ENCODE measurements at places on chromosomes 7 and 10.

- no peak for DNase-seq
Measured at GRCh38 chr7:45626441-45627430, 52.6 kb downstream of the ADCY1 start.

DNA sequence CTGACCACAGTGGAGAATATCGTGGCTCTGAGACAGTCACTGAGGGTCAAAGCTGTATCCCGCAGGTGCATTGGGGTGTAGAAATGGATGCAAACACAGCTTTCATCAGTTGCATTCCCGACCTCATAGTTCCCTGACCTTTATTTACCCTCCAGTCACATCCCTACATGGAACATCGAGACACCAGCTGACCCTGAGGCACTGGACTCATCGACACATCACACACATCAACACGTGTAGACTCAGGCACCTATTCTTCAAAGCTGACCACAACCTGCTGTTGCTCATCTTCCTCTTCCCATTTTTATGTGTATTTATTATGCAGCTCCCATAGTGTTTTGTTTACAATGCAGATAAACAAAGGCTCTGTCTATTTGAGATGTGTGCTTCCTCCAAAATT is 396.9 kb upstream of the NRP1 start:
- DNase-seq: no peak

DNA sequence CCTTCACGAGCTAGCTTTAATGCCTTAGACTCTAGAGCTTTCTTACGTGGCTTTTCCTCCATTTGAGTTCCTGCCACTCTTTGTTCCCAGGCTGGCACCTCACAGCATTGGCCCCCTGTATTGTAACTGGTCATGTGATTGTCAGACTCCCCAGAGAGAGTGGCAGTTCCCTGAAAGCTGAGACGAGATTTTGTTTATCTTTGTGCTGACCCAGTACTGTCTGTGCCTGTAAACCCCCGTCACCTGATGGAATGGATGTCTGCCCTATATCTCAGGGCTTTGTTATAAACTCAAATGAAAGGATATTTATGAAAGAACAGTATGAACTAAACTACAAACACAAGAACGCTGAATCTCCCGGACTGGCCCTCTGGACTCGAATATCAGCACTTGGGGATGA is 13.0 kb downstream of the NOBOX start:
- no peak for DNase-seq

GRCh38 chr10:47370878-47371277 is 13.2 kb downstream of the ZNF488 start:
- DNase-seq: no peak

DNA sequence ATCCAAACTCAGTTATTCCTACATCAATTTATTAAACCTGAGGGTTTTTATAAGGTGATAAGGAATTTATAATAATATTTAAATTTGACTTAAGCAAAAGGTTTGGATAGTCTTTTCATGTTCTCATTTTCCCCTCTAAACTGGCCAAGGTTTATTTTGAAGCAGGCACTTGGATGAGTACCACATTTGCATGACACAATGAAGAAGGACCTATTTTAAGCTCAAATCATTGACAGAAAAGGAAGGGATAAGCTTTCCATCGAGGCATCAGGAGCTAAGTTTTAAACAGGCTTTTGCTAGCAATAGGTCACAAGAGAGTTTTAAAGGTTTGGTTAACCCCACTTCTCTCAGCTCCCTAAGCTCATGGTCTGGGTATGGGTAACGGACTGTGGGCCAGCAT is 28.7 kb upstream of the FAM13C start:
- DNase-seq: no peak

DNA sequence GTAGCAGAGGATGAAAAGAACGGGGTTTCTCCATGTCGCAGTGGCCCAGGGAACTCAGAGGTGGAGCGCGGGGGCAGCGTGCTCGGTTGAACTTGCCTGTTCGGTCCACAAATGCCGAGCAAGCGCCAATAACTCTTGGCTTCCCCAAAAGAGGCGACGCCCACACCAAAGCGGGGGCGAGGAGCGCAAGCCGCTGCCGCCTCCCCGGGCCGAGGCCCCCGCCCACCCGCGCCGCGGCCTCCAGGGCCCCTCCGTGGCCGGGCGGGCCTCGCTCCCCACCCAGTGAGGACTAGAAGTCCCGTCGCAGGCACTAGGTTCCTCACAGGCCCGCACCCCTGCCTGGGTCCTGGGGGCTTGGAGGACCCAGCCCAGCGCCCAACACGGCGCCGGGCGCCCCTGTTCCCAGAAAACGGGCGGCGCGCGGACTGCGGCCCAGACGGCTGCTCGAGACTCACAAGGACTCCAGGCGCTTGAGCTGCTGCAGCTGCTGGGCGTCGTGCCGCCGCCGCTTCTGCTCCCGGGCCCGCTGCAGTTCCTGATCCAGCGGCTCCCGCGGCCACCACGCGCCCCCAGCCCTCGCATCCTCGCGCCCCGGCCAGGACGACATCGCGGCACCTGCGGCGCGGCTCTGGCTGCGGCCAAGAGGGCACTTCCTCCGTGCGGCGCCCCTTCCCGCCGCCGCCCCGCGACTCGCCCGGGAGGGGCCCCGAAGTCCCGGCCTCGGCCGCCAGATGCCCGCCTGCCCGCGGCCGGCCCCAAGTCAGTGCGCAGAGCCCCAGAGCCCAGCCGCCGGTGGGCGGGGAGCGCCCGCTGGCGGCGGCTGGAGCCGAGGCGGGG is 14.6 kb upstream of the FKBP9 start:
- peak; percentile 80 for DNase-seq

- no peak for DNase-seq
Measured at GRCh38 chr7:25369786-25370185, 141.5 kb upstream of the NPVF start.

DNA sequence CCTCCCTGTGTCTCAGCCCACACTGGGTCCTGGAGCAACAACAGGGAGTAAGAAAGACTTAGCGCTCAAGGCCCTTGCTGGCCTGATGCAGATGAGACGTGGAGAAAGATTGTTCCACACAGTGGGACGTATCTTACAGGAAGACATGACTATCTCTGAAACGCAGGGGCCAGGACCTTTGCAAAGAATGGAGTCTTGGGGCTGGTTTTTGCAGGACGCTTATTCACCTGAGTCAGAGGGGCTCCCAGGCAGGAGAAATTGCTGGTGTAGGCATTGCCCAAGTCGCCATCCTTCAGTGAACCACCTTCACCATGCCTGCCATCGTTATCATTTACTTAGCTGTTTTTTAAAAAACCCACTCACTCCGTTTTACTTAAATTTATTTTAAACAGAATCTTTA is 11.8 kb upstream of the GDF10 start:
- DNase-seq: no peak

GRCh38 chr10:47248386-47249090 is 51.5 kb upstream of the GDF10 start:
- no peak for DNase-seq

DNA sequence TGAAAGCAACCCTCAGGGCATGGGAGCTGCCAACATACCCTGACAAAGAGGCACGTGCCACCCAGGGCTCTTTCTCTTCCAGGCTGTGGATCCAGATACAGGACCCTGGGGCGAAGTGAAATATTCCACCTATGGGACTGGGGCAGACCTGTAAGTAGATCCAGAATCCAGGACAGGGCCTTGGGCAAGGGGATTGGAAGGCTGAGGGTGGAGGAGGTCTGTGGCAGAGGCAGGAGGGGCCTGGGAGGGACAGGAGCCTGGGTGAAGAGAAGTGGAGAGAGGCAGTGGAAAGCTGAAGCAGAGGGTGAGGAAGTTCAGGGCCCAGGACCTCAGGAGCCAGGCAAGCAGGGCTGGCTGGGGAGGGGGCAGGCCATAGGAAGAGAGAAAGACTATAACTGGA is 13.8 kb downstream of the LRIT2 start:
- no peak for DNase-seq

GRCh38 chr10:42939685-42940366 is 137.0 kb upstream of the RET start:
- no peak for DNase-seq

DNA sequence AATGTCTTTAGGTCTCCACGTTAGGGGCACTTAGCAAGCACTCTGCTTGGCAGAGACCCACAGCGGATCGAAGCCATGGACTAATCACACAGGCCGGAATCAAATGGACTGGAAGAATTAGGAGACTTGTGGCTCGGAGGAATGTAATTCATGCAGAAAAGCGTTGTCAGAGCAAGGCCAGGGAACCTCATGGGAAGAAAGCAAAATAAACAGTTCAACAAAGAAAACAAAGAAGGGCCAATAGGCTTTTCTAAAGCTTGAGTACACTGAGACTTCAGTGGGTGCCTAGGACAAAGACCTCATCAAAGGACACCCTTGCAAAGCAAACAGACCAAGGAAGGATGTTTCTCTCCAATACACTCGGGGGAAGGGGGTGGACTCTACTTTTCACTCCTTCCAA is 171.1 kb downstream of the GLI3 start:
- DNase-seq: no peak

DNA sequence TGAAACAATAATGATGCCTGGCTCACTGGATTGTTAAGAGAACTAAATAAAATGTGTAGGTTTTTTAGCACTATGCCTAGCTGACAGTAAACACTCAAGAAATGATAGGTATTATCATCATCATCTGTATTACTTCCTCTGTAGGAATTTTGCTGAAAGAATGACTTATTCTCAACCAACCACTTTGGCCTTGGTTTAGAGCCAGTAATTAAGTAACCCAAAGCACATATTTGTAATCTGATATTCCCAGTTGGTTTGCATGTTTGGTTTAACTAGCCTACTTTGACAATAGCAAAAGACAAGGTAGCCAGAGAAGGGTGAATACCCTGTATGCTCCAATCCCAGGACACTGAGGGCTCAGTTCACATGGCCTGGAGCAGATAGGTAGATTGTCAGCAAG is 34.4 kb downstream of the BCAP29 start:
- peak; percentile 59 for DNase-seq

GRCh38 chr10:115879372-115880089 is 393.5 kb downstream of the GFRA1 start:
- DNase-seq: no peak

GRCh38 chr10:133309100-133309719 is 496 bp downstream of the ZNF511 start:
- DNase-seq: peak; percentile 91

GRCh38 chr7:51611937-51612336 is 295.3 kb upstream of the COBL start:
- DNase-seq: no peak

GRCh38 chr7:37494926-37495325 is 46.3 kb upstream of the ELMO1 start:
- DNase-seq: no peak

DNA sequence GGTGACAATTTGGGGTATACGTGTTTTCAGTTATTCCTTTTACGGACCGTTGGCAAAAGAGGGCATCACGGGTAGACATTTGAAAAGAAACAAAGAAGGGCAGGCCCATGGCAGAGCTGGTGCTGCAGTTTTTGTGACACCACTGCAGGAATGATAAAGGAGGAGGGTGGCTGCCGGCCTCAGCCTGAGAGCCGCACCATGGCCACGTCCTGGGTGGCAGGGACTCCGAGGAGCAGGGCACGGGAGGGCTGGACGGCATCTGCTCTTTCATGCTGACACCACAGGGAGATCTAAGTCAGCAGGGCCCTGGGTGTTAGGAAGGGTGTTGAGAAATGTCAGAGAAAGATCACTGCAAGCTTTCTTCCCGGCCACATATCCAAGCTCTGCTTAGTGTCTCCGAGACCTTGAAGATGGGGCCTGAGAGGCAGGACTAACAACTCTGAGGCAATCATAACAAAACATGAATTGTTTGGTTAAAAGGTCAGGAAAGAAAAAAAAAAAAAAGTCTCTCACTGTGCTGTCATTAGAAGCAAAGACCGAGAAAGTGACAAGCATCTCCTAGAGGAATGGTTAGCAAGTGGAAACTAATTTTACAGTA is 36.6 kb downstream of the INSYN2A start:
- DNase-seq: no peak

DNA sequence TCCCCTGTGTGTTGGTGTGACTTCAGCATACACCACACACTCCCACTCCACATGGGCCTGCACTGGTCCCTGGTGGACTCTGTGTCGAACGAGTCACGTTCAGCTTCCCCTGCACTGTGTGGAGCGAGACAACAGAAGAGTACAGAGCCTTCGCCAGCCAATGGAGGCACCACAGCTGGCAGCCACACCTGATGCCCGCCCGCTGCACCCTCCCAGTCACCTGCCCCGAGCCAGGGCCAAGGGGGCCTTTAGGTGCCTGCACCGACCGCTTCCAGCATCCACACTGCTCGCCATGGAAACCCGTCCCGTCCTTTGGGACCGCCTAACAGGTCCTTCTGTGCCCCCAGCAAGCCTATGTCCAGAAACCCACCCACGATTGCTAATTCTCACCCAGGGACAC is 9.2 kb downstream of the FOXL3 start:
- DNase-seq: no peak

DNA sequence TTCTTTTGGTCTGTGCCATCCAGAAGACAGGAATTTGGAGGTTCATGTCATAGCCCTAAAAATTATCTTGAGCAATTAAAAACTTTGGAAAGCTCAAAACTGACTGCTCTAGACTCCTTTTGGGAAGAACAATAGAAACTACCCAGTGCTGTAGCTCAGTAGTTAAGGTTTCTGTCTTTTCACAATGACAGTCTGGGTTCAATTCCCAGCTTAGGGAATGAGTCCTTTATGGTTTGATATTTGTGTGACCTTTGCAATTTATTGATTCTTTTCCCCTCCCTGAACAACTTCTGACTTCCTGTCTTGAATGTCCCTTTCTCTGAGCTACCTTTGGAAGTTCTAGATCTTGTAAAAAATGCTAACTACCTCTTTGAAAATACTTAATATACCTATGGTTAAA is 603.3 kb upstream of the IGFBP3 start:
- no peak for DNase-seq

- no peak for DNase-seq
Measured at GRCh38 chr10:34469446-34469845, 345.6 kb downstream of the PARD3 start.
